Dermis blood vessel endothelial cell (primary cell): ENCODE measurements at places on chromosomes 4 and X. TPM values are rescaled to one million over a fixed set of nuclear protein-coding genes. Genes with fewer than 3 reads are reported as not detected.

The SSX2 gene
- not detected in 2 replicates for total RNA-seq

The PWWP3B gene
- not detected in 2 replicates for total RNA-seq

The MAGEC1 gene
- total RNA-seq = not detected in 2 replicates

The UGT2B11 gene
- not detected in 2 replicates for total RNA-seq

The NPY5R gene
- total RNA-seq = not detected in 2 replicates

The NAP1L2 gene
- total RNA-seq = 2.2 and 2.8 TPM in 2 replicates

The SGMS2 gene
- total RNA-seq = 66.9 and 106 TPM in 2 replicates

The ETDA gene
- total RNA-seq = not detected in 2 replicates

The SPANXN4 gene
- not detected in 2 replicates for total RNA-seq

The TRIM75 gene
- not detected in 2 replicates for total RNA-seq

The FAM114A1 gene
- total RNA-seq = 141 and 167 TPM in 2 replicates

The FRMPD3 gene
- not detected in 2 replicates for total RNA-seq

The C4orf36 gene
- under 0.01 and 0.33 TPM in 2 replicates for total RNA-seq

The MAP9 gene
- total RNA-seq = 0.17 and 0.19 TPM in 2 replicates

The PTCHD1 gene
- not detected in 2 replicates for total RNA-seq

The ADH1A gene
- not detected in 2 replicates for total RNA-seq

The PCDH18 gene
- 0.19 and 1.7 TPM in 2 replicates for total RNA-seq

The RHOXF1 gene
- not detected in 2 replicates for total RNA-seq

The NR0B1 gene
- total RNA-seq = not detected in 2 replicates

The DSPP gene
- total RNA-seq = not detected in 2 replicates

The TMEM128 gene
- 13.1 and 15.8 TPM in 2 replicates for total RNA-seq

The SLC25A4 gene
- 8.8 and 10.8 TPM in 2 replicates for total RNA-seq

The ADAMTS3 gene
- 0.51 and 0.68 TPM in 2 replicates for total RNA-seq

The ZNF185 gene
- total RNA-seq = 5.3 and 15.5 TPM in 2 replicates

The MTTP gene
- 0.23 TPM in 1 of 2 replicates, not detected in the other for total RNA-seq

The ERAS gene
- total RNA-seq = not detected in 2 replicates

The HPGD gene
- 0.19 and 0.51 TPM in 2 replicates for total RNA-seq

The H2BW1 gene
- not detected in 2 replicates for total RNA-seq

The KIAA1210 gene
- not detected in 2 replicates for total RNA-seq

The FAM199X gene
- total RNA-seq = 27.4 and 32.7 TPM in 2 replicates

The ASB12 gene
- not detected in 2 replicates for total RNA-seq

The CDKL2 gene
- 0.14 and 0.34 TPM in 2 replicates for total RNA-seq

The ZNF182 gene
- 4.9 and 5.3 TPM in 2 replicates for total RNA-seq

The PPP4R3C gene
- not detected in 2 replicates for total RNA-seq

The TRMT2B gene
- 19.1 and 25.3 TPM in 2 replicates for total RNA-seq

The S100G gene
- total RNA-seq = not detected in 2 replicates

The IL13RA2 gene
- 0.23 and 0.34 TPM in 2 replicates for total RNA-seq

The TAF7L gene
- 0.23 TPM in 1 of 2 replicates, not detected in the other for total RNA-seq

The AKAP14 gene
- total RNA-seq = not detected in 2 replicates

The CT83 gene
- total RNA-seq = not detected in 2 replicates

The MAGEB1 gene
- total RNA-seq = not detected in 2 replicates

The FRMD7 gene
- total RNA-seq = not detected in 2 replicates

The GABRE gene
- 8.4 and 28.1 TPM in 2 replicates for total RNA-seq

The SPARCL1 gene
- 158 and 779 TPM in 2 replicates for total RNA-seq

The PGAM4 gene
- 0.28 TPM in 1 of 2 replicates, not detected in the other for total RNA-seq

The FHDC1 gene
- total RNA-seq = 0.42 and 0.68 TPM in 2 replicates

The RPS6KA6 gene
- 1.4 TPM in 2 replicates for total RNA-seq

The GPM6B gene
- 0.14 and 0.17 TPM in 2 replicates for total RNA-seq

The FGFBP2 gene
- total RNA-seq = not detected in 2 replicates
